ENCODE measurements at places on chromosomes 2 and 18.

DNA sequence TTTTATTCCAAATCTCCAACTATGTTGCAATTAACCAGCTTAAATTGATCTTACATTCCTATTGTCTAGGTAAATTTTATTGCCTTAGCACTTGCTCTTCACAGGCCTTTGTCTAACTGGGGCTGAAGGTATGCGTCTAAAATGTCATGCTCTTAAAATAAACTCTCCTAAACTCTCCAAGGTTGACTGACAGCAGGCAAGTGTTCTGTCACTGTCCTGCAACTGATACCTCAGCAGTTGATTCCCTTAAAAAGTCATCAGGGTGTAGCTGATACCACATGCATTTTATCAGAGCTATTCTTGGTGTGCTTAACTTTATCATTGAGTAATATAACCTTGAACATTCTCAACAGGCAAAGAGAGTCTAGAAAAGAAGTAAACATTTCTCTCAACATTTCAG is 680 bp downstream of the TTN start:
- DNase-seq: no peak

GRCh38 chr2:7013471-7014160 is 96.4 kb downstream of the RNF144A start:
- no peak for DNase-seq

DNA sequence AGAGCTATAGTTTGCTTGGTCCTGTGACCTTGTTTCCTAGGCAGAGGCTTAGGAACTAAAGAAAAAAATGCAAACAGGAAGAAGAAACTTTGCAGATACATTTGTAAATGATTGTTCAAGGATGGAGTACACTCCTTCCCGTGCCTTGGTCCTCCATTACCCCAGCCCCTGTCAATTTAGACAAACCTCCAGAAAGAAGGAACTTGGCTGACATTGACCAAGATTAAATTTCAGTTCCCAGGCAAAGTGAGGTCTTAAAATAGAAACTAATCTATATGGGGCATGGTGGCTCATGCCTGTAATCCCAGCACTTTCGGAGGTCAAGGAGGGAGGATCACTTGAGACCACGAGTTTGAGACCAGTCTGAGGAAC is 179.9 kb upstream of the FN1 start:
- DNase-seq: no peak

DNA sequence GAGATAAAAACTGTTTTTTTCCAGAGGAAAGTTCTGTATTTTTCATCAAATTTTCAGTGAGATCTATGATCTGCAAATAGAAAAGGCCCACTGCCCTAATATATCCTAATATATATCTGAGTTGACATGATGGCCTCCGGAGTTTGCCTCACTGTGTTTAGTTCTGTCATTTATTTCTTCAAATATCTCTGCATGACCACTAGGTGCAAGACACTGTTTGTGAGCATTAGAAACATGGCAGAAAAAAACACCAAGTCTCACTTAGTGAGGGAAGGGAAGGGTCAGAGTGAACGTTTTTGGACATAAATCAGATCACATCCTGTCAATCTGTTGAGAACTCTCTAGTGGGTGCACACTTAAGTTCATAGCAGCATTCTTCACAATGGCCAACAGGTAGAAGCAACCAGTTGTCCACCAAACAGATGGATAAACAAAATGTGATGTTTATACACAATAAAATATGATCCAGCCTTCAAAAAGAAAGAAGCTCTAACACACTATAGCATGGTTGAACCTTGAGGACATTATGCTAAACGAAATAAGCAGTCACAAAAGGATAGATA is 53.4 kb downstream of the SPIRE1 start:
- no peak for DNase-seq

GRCh38 chr2:190843890-190844699 is 36.5 kb upstream of the GLS start:
- DNase-seq: no peak

GRCh38 chr2:74099271-74099670 is 48.4 kb downstream of the BOLA3 start:
- no peak for DNase-seq

DNA sequence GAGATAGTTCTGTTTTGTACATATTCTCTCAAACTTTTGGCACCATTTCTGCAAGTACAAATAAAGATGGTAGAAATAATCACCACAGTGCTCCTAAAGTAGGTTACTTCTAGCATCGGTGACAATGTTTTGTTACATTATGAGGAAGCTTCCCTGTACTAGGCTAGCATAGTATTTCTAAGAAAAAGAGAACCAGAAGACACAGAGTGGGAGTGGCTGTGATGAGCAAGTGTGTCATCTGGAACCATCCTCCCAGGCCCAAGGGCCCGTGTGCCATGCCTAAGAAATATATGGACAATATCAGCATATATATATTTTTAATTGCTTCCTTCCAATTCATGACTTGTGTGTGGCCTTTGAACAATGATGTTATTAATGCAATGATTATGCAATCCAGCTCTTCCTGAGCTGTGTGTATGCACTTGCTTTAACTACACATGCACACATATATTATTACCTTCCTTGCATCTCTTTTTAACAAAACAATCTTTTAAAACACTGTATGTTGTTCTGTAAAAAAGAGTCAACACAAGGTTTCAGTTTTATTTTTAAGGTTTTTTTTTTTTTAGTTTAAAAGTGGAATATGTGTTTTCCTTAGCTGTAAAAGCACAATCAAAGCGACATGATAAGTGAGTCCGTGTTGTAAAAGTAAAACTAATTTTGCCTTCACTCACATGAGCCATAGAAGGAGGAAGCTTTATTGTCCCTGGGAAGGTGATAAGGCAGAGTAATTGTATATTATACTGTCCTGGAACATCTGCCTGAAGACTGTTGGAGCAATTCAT is 303.9 kb downstream of the ZNF407 start:
- no peak for DNase-seq

DNA sequence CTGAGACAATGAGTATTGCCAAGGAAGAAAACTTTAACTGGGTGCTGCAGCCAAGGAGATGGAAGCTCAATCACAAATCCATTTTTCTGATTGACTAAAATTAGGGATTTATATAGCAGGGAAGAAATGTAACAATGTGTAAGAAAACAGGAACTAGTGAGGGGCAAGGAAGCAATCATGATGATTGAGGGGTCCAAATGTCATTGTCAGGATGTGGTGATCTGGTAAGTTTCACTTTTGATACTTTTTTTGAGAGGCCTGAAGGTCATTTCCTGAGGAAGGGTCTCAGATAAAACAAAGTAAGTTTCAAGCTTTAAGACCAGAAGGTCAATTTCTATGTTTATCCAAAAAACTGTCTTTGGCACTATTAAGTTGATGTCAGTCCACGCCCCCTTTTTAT is 12.0 kb upstream of the GCC2 start:
- no peak for DNase-seq

GRCh38 chr2:199381531-199381930 is 76.2 kb downstream of the SATB2 start:
- DNase-seq: no peak

- no peak for DNase-seq
These were observed 22.1 kb downstream of the B3GNT2 start for GRCh38 chr2:62217970-62218369.

DNA sequence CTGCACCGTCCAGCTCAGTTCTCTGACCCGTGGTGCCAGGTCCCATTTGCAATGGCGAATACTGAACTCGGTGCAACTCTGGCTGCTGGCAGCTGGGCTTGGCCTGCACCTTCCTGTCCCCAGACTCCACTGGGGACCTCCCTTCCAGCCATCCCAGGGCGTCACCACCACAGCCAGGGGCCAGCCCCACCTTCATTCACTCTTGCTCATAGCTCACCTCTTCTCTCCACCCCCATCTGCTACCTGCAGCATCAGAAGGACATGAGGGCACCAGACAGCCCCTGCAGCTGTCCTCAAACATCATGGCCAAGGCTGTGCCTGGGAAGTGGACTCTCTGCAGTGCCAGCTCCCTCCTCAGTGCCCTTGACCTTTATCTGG is 16.2 kb upstream of the ALPI start:
- DNase-seq: no peak

GRCh38 chr2:7009207-7009911 is 92.1 kb downstream of the RNF144A start:
- no peak for DNase-seq

GRCh38 chr2:62175728-62176127 is 20.2 kb upstream of the B3GNT2 start:
- no peak for DNase-seq

- DNase-seq: no peak
These were observed 13.8 kb upstream of the SATB2 start for GRCh38 chr2:199471443-199472057.

GRCh38 chr2:113723411-113723810 is 33.0 kb downstream of the SLC35F5 start:
- DNase-seq: no peak

- DNase-seq: no peak
These were observed 33.4 kb upstream of the SERPINB7 start for GRCh38 chr18:63741769-63742168.

- no peak for DNase-seq
These were observed 36.5 kb downstream of the PPM1B start for GRCh38 chr2:44205169-44205568.

- DNase-seq: no peak
These were observed 211.1 kb downstream of the ALPK2 start for GRCh38 chr18:58417752-58418151.

- no peak for DNase-seq
These were observed 19.4 kb upstream of the RNF138 start for GRCh38 chr18:32072321-32072720.

- DNase-seq: no peak
These were observed 657.9 kb upstream of the SLC8A1 start for GRCh38 chr2:41109744-41110143.

- DNase-seq: no peak
These were observed 114.2 kb downstream of the FHOD3 start for GRCh38 chr18:36411745-36412168.

DNA sequence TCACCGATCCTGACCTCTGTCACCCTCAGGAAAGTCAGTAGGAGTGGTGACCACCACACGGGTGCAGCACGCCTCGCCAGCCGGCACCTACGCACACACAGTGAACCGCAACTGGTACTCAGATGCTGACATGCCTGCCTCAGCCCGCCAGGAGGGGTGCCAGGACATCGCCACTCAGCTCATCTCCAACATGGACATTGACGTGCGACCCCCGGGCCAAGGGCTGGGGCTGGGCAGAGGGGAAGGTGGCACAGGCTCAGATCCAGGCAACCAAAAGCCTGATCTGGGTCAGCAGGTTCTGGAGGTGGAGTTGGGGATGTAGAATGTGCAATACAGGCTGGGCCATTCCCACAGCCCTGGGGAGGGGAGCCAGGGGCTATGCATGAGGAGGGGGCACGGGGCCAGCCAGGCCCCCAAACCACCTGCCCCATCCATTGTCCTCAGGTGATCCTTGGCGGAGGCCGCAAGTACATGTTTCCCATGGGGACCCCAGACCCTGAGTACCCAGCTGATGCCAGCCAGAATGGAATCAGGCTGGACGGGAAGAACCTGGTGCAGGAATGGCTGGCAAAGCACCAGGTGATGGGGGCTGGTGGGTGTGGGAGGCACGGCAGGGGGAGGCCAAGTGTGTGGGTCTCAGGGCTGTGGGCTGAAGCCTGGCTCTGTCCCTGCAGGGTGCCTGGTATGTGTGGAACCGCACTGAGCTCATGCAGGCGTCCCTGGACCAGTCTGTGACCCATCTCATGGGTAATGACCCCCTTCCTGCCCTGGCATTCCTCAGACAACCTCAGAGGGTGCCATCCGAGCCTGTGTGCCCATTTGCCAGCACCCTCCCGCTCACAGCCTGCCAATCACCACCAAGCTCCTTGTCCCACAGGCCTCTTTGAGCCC is 1.4 kb downstream of the ALPI start:
- no peak for DNase-seq

DNA sequence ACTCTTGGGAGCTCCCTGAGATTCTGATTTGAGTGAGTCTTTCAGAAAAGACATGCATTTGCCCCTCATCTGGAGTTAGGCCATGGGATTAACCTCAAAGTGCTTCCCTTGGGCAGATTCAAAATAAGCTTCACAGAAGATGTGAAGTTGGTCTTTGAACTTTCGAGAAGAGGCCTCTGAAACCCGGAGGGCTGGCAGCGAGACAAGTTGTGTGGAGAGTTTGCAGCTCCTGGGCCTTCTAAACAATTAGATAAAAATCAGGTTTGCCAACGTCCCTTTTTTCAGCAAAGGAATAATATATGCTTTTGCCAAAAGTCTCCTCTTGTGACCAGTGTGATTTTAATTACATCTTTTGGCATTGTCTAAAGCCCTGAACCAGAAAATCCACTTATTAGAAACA is 489.7 kb downstream of the SOX11 start:
- no peak for DNase-seq

Measured in activated CD4-positive, alpha-beta T cell treated with anti-CD3 and anti-CD28 coated beads for 1 hour (primary cell).